Activated naive CD8-positive, alpha-beta T cell treated with anti-CD3 and anti-CD28 coated beads for 36 hours (primary cell): ENCODE measurements at places on chromosomes 3 and 15. TPM values are rescaled to one million over a fixed set of nuclear protein-coding genes. Genes with fewer than 3 reads are reported as not detected.
A peak's percentile ranks its signal among the peaks of the same experiment; 100 is the strongest.

GRCh38 chr15:78316283-78317083 is 17.1 kb upstream of the SKIC8 start:
- H3K36me3 ChIP-seq, result no peaks in the 10 kb centered on the region
- DNase-seq, result no peak
- H3K4me1 ChIP-seq, result no peaks in the 10 kb centered on the region

DNA sequence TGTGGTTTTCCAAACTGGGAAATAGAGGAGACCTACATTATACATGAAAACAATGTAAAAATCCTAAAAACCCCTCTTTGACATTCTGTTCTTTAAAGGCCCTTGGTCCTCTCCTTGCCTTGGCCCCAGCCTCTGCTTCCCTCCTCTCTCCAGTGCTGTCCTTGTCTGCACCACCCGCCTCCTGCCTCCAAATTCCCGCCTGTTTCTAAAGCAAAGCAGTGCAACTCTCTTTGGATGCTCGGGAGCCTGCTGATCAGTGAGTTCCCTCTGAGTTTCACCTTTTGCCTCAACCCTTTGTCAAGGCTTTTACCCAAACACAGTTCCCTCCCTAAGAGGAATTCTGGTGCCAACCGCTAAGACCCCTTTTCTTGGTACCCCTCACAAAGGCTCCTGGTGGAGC is 8.0 kb downstream of the ANKDD1A start:
- no peak overlapping the region for H3K27ac ChIP-seq
- H3K4me1 ChIP-seq, result peaks cover 4% of the 10 kb centered on the region
- no peaks in the 10 kb centered on the region for H3K36me3 ChIP-seq
- no peak for DNase-seq
- no peaks in the 10 kb centered on the region for H3K27me3 ChIP-seq

- no peak overlapping the region for H3K27ac ChIP-seq
- H3K27me3 ChIP-seq, result no peaks in the 10 kb centered on the region
- DNase-seq, result no peak
- no peaks in the 10 kb centered on the region for H3K36me3 ChIP-seq
- no peak overlapping the region for H3K4me3 ChIP-seq
These were observed 144.0 kb downstream of the NSMCE3 start for GRCh38 chr15:29125382-29126207.

DNA sequence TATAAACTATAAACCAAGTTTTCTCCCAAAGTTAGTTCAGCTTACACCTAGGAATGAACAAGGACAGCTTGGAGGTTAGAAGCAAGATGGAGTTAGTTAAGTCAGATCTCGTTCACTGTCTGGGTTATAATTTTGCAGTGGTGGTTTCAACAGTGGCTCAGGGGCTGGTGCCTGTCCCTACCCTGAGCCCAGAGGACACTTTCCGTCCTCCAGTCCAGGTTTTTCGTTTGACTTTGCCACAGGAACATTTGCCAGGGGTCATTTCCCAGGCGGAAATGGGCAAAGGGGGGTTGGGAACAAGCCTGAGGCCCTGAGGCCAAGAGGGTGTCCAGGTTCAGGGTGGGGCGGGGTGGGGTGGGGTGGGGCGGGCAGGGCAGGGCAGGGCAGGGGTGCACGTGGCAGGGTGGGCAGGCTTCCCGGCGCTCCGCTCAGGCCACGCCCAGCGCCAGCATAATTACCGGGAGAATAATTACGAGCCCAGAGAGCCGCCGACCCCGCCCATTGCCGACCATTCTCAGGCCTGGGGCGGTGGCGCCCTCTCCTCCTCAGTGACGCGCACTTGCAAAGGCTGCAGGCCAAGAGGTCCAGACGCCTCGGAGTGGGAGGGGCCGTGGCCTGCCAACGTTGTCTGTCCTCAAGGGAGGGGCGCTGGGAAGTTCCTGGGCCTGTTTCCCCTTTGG is 70.4 kb downstream of the KLF13 start:
- no peak overlapping the region for H3K27ac ChIP-seq
- H3K27me3 ChIP-seq, result no peaks in the 10 kb centered on the region
- DNase-seq, result no peak

GRCh38 chr3:114867835-114868503 is 279.1 kb downstream of the ZBTB20 start:
- no peak for DNase-seq
- H3K27me3 ChIP-seq, result no peaks in the 10 kb centered on the region
- H3K27ac ChIP-seq, result no peak overlapping the region
- peaks cover 30% of the 10 kb centered on the region for H3K4me1 ChIP-seq
- no peak overlapping the region for H3K4me3 ChIP-seq

DNA sequence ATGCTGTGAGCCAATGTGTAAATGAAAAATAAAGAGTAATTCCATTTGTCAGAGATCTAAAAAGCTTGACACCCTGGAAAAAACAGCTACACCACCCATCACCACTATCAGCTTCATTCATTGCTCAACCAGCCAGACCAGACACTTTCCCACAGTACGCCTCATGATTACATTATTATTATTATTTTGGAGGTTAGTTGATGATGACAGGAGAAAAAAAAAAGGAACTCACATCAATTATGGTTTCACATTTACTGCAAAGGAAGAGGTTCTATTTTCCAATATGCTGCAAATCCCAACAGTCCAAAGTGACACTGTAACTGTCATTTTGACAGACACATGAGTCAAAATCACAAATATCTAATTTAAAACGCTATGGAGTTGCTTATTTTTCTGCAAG is 134.7 kb upstream of the TSC22D2 start:
- H3K27ac ChIP-seq, result no peak overlapping the region
- no peaks in the 10 kb centered on the region for H3K4me1 ChIP-seq
- H3K4me3 ChIP-seq, result no peak overlapping the region
- H3K27me3 ChIP-seq, result peaks cover 24% of the 10 kb centered on the region
- DNase-seq, result no peak
- no peaks in the 10 kb centered on the region for H3K36me3 ChIP-seq

- no peaks in the 10 kb centered on the region for H3K36me3 ChIP-seq
- H3K27me3 ChIP-seq, result no peaks in the 10 kb centered on the region
- peaks cover 2% of the 10 kb centered on the region for H3K4me1 ChIP-seq
- no peak overlapping the region for H3K4me3 ChIP-seq
These were observed 225.6 kb upstream of the TLE3 start for GRCh38 chr15:70323111-70323851.

GRCh38 chr3:131072845-131073244 is 46.2 kb downstream of the NEK11 start:
- DNase-seq, result no peak
- H3K36me3 ChIP-seq, result no peaks in the 10 kb centered on the region
- no peaks in the 10 kb centered on the region for H3K27me3 ChIP-seq
- H3K27ac ChIP-seq, result no peak overlapping the region
- H3K4me1 ChIP-seq, result no peaks in the 10 kb centered on the region

DNA sequence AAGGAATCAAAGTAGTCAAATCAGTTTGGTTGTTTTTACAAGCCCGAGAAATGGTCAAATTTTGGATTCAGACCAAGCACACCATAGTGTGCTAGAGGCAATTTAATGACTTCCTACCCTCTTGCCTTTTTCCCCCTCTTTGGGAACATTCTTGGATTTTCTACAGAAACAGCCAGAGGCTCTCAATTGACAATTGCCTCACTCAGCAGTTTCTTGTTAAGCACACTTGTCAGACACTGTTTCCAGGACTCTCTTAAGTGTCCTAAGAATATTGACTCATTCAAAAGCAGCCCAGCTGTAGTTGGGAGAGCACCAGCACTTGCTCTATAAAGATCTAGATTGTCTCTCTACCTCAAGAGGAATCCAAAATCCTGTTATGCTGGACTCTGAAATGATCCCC is 1.5 kb upstream of the SLC35G2 start:
- H3K4me3 ChIP-seq, result no peak overlapping the region
- peaks cover 18% of the 10 kb centered on the region for H3K4me1 ChIP-seq
- no peak overlapping the region for H3K27ac ChIP-seq
- DNase-seq, result no peak
- peaks cover 46% of the 10 kb centered on the region for H3K27me3 ChIP-seq

- no peak overlapping the region for H3K4me3 ChIP-seq
- H3K27ac ChIP-seq, result no peak overlapping the region
- no peaks in the 10 kb centered on the region for H3K27me3 ChIP-seq
- DNase-seq, result no peak
These were observed 11.9 kb upstream of the BLM start for GRCh38 chr15:90705212-90705611.

DNA sequence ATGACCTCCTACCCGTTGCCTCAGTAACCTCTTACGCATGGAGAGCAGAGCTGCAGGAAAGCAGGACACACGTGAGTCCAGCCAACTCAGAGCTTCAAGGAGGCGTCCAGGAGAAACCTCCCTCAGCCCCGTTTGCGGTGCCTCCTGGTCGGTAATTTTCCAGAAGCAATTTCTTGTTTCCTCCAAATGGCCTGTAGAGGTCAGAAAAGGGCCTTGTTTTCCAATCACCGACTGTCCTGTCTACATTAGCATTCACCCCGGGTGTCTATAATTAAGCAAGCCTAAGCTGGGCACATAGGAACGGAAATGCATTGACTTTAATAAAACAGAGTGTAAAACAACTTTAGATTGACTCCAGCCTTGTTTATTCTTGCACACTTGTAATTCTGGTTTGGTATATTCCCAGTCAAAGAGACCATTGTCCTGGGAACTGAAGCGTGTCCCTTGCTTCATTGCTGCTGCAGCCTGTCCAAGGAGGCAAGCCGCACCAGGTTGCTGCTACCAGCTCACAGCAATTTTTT is 836.2 kb downstream of the AGBL1 start:
- no peak for DNase-seq
- H3K4me1 ChIP-seq, result no peaks in the 10 kb centered on the region
- no peaks in the 10 kb centered on the region for H3K36me3 ChIP-seq
- H3K4me3 ChIP-seq, result no peak overlapping the region
- H3K27ac ChIP-seq, result no peak overlapping the region

DNA sequence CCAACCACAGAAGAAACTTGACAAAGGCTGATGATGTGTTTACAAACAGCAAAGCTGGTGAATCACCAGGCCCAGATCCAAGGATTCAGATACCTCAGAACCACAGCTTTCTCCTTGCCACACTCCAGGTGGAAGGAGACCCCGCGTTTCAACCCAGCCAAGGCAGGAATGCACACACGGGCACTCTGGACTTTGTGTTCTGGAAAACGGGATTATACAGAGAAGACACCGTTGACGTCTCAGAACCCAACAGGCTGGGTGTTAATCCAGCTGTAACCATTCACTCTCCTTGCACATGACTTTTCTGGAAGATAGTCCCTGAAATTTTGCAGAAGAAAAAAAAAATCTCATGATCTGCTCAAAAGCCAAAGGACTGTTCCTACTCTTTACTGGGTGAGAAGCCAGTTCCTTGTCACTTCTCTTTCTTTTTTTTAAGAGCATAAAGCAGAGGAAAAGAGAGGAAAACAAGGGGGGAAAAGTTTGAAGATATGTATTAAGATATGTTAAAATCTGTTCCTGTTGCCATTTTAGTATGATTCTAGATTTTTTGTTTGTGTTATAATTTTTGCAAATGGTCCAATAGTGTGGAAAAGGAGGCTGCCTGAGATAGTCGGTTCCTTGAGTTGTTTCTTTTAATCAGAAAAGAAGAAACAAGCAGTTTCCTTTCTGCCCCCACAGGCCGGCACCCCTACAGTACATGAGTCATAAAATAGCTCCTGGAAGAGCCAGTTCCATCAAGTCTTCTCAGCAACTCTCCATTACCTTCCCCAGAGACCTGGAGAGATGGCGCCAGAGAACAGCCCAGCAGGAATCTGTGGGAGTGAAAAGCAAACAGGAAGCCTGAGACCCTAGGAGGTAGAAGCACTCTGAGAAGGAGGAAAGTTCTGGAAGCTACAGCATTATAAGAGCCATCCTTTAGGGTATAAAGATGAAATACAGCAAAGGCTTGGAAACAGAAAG is 73.1 kb downstream of the RORA start:
- H3K4me3 ChIP-seq, result no peak overlapping the region
- no peak for DNase-seq
- no peaks in the 10 kb centered on the region for H3K4me1 ChIP-seq
- H3K27me3 ChIP-seq, result peaks cover 28% of the 10 kb centered on the region
- no peaks in the 10 kb centered on the region for H3K36me3 ChIP-seq

- H3K36me3 ChIP-seq, result no peaks in the 10 kb centered on the region
- no peak overlapping the region for H3K4me3 ChIP-seq
- no peaks in the 10 kb centered on the region for H3K4me1 ChIP-seq
- peaks cover 4% of the 10 kb centered on the region for H3K27me3 ChIP-seq
- DNase-seq, result no peak
These were observed 11.2 kb downstream of the TGM4 start for GRCh38 chr3:44885618-44886017.

- no peaks in the 10 kb centered on the region for H3K36me3 ChIP-seq
- peaks cover 4% of the 10 kb centered on the region for H3K27me3 ChIP-seq
- DNase-seq, result no peak
- no peak overlapping the region for H3K4me3 ChIP-seq
These were observed 12.7 kb upstream of the SCN10A start for GRCh38 chr3:38828681-38829080.

DNA sequence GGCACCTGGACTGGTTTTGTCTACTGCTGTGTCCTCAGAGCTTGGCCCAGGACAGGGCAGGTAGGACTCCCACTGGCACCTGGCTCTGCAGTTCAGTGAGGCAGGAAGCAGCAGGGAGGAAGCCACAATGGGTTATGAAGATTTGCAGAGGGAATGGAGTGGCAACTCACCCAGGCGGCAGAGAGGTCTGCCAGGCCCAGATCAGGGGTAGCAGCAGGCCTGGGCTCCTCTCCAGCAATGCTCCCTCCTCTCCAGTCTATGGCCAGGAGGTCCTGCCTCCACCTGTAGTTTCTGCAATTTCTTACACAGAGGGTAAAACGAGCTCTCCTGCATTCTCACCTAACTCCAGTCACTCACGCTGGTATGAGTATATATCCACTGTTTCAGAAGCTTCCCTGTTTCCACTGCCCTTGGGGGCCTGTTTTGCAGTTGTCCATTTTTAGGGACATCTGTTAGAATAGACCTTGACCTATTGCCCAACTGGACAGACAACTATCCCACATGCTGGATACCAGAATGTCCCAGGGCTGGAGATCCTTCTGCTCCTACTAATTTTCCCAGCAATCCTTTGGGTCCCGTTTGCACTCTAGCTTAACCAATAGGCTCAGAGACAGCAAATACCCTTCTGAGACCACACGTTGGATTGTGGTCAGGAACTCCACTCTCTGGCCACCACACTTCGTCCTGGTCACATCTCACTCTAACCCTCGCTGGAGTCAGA is 35.2 kb downstream of the HMCES start:
- no peaks in the 10 kb centered on the region for H3K27me3 ChIP-seq
- peak overlapping the region; percentile 94 for H3K4me3 ChIP-seq
- peak; percentile 14 for DNase-seq
- peaks cover 37% of the 10 kb centered on the region for H3K4me1 ChIP-seq
- H3K27ac ChIP-seq, result peak overlapping the region; percentile 74

- DNase-seq, result no peak
- H3K27me3 ChIP-seq, result no peaks in the 10 kb centered on the region
- no peak within 1 kb of the TSS for H3K27ac ChIP-seq
These were observed at the start of gene POPDC2 for GRCh38 chr3:119660474-119661440. Gene POPDC2 (minus strand): TSS chr3:119660589. CDS start chr3:119660423, 166 bp downstream.

Gene ZNF80
- total RNA-seq, result 1.3 TPM

Gene SLC22A14
- not detected for total RNA-seq

Gene NR2E3
- total RNA-seq, result not detected

Gene AMT
- 0.42 TPM for total RNA-seq

Gene SYNM
- total RNA-seq, result 0.14 TPM

Gene ITPR1
- 59.5 TPM for total RNA-seq

Gene RARB
- total RNA-seq, result not detected

Gene MFGE8
- 37.8 TPM for total RNA-seq

Gene TMPRSS7
- not detected for total RNA-seq
